ENCODE measurements at places on chromosomes 5 and 9. TPM values are rescaled to one million over a fixed set of nuclear protein-coding genes. Genes with fewer than 3 reads are reported as not detected.

GRCh38 chr5:178298283-178298807 lies 65.7 kb upstream of the PHYKPL start:
- no peak for DNase-seq

Gene BARX1
- polyA plus RNA-seq = not detected

DNA sequence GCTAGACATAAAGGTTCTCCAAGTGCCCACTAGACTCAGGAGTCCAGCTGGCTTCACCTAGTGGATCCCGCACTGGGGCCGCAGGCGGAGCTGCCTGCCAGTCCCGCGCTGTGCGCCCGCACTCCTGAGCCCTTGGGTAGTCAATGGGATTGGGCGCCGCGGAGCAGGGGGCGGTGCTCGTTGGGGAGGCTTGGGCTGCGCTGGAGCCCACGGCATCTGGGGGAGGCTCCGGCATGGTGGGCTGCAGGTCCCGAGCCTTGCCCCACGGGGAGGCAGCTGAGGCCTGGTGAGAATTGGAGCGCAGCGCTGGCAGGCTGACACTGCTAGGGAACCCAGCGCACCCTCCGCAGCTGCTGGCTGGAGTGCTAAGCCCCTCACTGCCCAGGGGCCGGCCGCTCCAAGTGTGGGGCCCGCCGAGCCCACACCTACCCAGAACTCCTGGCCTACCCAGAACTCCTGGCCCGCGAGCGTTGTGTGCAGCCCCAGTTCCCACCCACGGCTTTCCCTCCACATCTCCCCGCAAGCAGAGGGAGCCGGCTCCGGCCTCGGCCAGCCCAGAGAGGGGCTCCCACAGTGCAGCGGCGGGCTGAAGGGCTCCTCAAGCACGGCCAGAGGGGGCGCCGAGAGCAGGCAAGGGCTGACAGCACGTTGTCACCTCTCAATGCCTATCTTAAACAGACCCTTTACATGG lies 260.7 kb upstream of the DMRT1 start:
- no peak for DNase-seq

DNA sequence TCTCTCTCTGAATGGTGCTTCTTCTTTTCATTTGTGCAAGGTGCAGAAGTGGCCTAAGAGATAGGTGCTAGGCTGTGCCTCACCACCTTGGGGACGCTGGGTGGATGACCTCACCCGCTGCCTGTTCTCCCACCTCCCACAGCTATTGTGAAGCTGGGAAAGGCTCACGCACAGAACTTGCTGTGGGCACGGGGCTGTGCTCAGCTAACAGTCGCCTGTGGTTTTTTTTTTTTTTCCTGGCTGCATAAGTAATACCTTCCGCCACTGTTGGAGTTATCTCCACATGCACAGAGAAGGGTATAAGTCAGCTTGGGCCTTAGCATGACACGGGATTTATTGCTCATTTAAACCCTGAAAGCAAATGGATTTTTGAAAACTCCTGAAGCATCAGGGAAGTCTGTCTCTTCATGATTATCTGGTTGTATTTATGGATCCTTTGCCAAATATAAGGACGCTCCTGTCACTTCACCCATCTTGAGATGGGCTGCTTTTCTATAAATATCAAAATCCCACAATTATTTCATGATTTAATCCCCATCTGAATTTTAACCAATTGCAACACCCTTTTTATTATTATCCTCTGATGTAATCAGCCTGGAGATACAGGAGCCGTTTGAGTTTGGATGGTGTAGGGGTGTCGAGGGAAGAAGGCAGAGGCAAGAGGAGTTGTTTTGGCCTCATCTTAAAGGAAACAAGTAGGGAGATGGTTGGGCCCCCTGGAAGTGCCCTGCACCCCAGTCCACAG lies 9.0 kb downstream of the DBH start:
- no peak for DNase-seq

Gene GABRA1
- polyA plus RNA-seq = 0.08 TPM

DNA sequence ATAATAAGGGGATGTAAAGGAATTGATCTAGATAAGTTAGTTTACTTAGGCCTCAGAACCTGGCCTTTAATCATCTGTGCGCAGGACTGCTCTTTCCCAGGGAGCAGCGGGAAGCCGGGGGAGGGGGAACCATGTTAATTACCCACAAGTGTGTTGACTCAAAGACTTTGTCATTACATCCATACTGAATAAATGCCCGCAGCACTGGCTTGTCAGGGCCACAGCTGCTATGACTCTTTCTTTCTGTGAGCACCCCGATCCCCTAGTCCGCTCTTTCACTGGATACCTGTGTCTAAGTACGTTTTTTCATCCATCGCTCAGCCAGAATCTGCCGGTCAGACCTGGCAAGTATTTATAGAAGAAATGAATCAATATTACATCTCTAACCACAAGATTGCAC lies 249.3 kb upstream of the DMRT1 start:
- DNase-seq = no peak

Gene IQGAP2
- 4.5 TPM for polyA plus RNA-seq
